ENCODE measurements at places on chromosomes 5 and 9. TPM values are rescaled to one million over a fixed set of nuclear protein-coding genes. Genes with fewer than 3 reads are reported as not detected.

Gene OGN
- not detected for total RNA-seq

Gene BAAT
- 0.06 TPM for total RNA-seq

Gene RMI1
- 11.1 TPM for total RNA-seq

Gene SPINK13
- not detected for total RNA-seq

Gene STING1
- 92.7 TPM for total RNA-seq

Gene SHOC1
- not detected for total RNA-seq

Gene PLAC8L1
- not detected for total RNA-seq

Gene GDNF
- 0.40 TPM for total RNA-seq

Gene SERF1A
- 8.7 TPM for total RNA-seq

Gene PCDHGA11
- 0.64 TPM for total RNA-seq
